ENCODE measurements at places on chromosomes 16 and 17.

DNA sequence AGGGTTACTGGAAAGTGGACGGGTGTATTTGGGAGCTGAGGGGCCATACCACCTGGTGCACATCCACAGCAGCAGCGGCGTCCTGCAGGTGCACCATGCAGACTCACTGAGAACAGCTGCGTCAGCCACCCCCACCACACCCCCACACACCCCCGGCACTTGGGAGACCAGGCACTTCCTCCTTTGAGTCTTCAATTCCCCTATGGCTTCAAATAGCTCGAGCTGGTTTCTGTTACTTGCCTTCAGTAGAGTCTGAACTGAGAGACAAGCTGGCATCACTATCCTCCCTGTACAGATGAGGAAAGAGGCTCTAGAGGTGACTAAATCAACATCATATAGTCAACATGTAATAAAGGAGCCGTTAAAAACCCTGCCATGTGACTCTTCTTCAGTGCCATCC is 15.4 kb downstream of the CUEDC1 start:
- DNase-seq: no peak

- DNase-seq: no peak
Observed at GRCh38 chr16:78163772-78164670, 64.6 kb downstream of the WWOX start.

DNA sequence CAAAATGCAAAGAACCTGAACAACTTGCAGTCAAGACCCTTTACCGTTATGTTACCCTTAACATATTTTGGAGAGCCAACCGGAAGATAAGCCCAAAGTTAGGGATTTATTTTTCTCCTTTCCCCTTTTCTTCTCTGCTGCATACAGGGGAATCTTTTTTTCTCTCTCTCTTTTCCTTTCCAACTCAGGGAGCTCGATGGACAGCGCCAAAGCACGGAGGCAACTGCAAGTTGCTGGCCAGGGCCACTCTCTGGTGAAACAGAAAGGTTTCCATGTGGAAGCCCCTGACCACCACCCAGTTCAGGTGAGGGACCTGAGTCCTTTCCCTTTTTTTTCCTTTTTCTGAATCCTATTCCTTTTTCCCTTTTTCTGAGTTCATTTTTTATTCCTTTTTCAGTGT is 98.8 kb upstream of the COX10 start:
- DNase-seq: no peak

GRCh38 chr17:31060791-31061550 is 33.8 kb upstream of the NF1 start:
- no peak for DNase-seq

DNA sequence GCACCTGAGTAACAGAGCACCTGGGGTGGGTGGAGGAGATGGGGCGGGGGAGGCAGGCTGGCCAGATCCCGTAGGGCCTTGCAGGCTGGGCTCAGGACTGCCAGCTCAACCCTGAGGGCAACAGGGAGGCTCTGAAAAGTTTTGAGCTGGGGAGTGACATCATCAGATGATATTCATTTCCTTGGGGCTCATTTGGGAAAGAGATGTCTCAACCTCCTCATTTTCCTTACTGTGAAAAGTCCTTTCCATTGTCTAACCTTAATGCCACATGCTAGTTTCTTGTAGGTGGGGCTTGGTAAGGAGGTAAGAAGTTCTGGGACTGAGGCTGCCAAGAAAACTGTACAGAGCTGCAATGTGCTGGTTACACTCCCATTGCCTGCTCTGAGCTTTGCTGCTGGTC is 3.7 kb downstream of the TNS4 start:
- no peak for DNase-seq

Data from choroid plexus epithelial cell (primary cell).